AG09319 (cell line): ENCODE measurements at places on chromosomes 3 and 15.

DNA sequence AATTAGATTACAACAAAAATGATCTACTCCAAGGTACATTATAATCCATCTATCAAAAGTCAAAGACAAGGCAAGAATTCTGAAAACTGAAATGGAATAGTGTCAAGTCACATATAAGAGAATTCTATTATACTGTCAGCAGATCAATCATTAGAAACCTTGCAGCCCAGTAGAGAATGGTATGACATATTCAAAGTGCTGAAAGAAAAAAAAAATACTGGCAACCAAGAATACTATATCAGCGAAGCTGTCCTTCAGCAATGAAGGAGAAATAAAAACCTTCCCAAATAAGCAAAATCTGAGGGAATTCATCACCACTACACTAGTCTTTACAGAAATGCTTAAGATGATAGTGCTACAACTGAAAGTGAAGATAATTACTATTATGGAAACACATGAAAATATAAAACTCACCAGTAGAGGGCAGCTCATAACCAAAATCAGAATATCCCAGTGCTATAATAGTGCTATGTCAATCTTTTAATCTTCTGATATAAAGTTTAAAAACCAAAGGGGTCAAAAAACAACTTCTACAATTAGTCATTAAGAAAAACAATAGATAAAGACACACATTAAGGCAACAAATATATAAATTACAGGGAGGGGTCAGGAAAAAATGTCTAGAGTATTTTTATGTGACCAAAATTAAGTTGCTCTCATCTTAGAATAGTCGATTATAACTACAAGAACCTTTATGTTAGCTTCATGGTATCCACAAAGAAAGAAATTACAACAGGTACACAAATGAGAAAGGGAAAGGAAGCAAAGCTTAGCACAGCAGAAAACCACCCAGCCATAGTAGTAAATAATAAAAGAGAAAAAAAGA lies 190.7 kb upstream of the CNTN6 start:
- DNase-seq: no peak

- no peak for DNase-seq
Observed at GRCh38 chr15:60634815-60635214, 155.9 kb upstream of the ICE2 start.

GRCh38 chr3:124201786-124202185 lies 209.9 kb upstream of the ROPN1 start:
- DNase-seq: no peak

DNA sequence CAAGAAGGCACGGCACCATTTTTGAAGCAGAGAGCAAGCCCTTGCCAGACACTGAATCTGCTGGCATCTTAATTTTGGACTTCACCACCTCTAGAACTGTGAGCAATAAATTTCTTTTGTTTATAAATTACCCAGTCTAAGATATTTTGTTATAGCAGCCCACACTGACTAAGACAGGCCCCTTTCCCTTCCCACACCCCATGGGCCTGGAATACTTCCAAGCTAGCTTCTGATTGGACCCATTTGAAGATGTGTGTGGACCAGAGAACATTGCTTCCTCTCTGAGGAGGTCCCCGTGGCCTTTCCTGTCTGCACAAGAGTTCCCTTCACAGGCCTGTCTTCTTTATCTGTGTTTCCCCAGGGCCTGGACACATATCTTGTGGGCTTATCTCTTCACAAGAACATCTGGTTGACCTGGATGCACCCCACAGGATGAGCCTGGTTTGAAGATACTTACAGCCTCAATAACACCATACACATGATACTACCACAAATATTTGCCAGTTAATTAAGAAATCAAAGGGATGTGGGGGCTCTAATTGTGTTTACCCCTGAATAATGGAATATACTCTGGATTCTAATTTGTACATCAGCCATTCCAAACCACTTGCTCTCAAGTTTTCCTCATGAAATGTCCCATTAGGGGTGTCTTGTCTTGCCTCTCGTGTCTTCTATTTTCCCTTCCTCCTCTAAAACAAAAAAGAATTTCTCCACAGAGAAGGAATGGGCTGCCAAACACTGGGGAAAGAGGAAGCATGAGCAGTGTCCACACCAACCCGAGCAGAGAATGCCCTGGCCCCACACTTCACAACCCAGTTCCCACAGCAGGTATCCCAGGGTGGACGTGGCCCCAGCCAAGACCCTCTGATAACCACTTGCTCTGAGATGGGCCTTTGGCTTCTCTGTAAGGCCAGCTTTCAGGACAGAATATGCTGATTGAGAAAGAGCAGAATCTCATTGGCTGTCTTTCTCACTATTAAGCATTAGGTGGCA lies 42.5 kb downstream of the GLB1 start:
- no peak for DNase-seq

DNA sequence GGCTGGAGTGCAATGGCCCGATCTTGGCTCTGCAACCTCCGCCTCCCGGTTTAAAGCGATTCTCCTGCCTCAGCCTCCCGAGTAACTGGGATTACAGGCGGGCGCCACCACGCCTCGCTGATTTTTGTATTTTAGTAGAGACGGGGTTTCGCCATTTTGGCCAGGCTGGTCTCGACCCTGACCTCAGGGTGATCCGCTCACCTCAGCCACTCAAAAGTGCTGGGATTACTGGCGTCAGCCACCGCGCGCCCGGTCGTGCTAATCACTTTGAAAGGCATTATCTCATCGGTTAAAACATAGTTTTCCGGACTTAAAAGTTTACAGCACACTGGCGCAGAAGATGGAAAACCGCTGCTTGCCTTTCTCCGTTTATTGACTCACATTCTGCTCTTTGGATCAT lies 27.6 kb upstream of the MTHFS start:
- no peak for DNase-seq

DNA sequence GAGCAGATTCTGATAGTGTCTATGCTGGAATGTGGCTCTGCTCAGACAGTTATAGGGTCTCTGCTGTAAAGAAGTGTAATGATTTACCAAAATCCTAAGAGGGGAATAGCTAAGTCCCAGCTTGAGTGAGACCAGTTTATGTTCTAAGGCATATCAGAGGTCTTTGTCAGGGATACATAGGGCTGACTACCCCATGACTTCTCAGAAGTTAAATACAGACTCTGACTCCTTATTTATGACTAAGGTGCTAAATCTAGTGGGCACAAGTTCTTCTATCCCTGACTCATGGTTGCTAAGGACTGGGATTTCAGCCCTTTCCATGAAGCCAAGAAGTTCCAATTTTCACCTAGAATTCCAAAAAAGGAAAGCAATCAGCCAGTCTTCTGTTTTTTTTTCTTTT lies 192.6 kb upstream of the POU1F1 start:
- DNase-seq: no peak

DNA sequence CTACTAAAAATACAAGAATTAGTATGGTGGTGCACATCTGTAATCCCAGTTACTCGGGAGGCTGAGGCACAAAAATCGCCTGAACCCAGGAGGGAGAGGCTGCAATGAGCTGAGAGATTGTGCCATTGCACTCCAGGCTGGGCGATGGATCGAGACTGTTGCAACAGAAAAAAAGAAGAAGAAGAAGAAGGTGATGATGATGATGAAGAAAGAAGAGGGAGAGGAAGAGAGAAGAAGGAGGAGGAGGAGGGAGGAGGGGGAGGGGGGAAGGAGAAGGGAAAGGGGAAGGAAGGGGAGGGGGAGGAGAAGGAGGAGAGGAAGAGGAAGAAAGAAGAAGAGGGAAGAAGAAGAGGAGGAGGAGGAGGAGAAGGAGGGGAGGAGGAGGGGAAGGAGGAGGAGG lies 33.2 kb upstream of the ZNF710 start:
- no peak for DNase-seq

DNA sequence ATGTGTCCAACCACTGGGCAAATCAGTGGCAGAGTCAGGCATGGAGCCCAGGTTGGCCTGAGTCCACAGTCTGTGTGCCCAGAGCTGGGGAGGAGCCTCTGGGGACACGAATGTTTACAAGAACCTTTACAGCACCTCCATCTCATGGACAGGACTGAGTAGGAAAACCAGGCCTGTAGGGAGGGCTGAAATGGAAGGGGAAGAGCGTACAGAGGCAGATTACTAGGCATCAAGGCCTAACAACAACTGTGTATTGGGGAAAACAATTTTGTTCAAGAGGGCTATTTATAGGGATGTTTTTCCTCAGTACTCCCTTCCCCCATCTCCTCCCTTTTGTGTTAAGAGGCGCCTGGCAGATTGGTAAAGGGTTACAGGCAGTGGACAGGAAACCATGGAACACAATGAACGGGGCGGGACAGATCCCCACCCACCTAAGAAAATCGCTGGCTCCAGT lies 15.1 kb upstream of the ARHGAP31 start:
- no peak for DNase-seq

DNA sequence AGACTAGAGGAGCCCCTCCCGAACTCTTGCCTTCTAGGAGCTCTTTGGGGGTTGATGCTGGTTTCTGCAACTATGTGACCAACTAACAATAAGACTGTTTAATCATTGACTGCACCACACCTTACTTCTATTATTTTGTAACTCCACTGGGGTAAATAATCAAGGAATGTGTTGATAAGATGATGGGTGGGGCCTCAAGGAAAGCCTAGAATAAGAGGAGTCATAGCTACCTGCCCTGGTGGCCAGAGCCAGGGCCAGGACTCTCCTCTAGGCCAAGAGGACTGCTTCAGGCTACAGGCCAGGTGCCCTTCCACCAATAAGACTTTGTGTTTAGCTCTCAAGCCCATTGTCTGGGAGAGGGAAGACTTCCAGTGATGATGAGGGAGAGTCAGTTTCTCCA lies 41.2 kb upstream of the PIAS1 start:
- no peak for DNase-seq

DNA sequence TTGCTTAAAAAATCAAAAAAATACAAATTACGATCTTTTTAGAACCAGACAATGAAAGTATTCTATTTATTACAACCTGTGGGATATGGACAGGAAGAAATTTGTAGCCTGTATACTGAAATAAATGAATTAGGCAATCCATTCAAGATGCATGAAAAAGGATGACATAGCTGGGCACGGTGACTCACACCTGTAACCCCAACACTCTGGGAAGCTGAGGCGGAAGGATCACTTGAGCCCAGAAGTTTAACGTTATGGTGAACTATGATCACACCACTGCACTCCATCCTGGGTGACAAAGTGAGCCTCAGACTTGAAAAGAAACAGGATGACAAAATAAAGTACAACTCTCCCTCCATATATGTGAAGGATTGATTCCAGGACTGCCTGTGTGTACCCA lies 74.1 kb downstream of the MSL2 start:
- DNase-seq: no peak

DNA sequence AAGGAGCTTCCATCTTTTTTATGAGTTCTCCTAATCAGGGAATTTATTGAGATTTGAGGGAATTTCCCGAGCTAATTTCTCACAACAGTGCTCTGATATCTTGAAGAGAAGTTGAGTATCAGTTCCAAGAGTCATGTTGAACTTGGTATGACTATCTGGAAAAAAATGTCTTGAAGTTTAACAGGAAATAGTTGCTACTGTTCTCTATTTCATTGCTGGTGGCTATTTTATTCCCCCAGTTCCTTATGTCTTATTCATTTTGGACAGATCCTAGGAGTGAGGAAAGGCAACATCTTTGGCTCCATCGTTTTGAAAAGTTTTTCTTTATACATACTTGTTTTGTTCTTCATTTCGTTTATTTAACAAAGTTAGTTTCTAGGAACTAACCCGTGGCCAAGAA lies 307.8 kb upstream of the AGTR1 start:
- DNase-seq: no peak

GRCh38 chr15:67506775-67507747 lies 13.9 kb upstream of the C15orf61 start:
- no peak for DNase-seq

DNA sequence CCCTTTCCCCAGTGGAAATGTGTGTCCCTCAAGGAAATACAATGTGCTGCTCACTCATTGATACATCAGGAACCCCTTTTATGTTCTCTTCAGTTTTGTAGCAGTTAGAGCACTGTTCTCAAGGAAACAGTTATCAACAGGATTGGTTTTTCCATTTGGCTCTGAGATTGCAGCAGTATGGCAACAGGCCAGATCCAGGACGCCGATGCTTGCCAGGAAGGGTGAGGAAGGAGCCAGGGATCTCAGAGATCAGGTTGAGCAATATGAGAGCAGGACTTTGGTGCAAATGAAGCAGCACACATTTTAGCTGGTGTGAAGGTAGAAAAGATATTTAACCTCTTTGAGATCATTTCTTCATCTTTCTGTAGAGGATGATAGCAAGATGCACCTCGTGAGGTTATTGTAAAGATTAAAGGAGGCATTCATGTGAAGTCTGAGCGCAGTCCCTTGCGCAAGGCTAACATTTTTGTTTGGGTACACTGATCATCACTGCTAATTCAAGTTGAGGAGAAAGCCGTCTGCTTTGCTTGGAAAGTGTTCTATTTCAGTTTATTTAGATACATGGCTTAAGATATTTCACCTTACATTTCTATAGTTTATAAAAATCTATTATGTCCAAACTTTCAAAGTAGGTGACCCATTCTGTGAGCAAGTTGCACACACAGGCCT lies 68.5 kb downstream of the KCNH8 start:
- no peak for DNase-seq

- DNase-seq: no peak
Observed at GRCh38 chr3:128781164-128781563, 55.2 kb downstream of the RAB7A start.

DNA sequence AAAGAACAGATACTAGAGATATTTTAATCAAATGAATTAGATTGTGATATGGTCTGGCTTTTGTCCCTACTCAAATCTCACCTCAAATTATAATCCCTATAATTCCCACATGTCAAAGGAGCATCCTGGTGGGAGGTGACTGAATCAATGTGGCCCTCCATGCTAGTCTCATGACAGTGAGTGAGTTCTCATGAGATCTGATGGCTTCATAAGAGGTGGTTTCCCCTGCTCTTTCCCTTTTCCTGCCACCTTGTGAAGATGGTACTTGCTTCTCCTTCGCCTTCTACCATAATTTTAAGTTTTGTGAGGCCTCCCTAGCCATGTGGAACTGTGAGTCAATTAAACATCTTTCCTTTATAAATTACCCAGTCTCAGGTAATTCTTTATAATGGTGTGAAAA lies 82.8 kb downstream of the FAIM start:
- no peak for DNase-seq

- no peak for DNase-seq
Observed at GRCh38 chr3:78785004-78785403, 982.8 kb downstream of the ROBO1 start.

DNA sequence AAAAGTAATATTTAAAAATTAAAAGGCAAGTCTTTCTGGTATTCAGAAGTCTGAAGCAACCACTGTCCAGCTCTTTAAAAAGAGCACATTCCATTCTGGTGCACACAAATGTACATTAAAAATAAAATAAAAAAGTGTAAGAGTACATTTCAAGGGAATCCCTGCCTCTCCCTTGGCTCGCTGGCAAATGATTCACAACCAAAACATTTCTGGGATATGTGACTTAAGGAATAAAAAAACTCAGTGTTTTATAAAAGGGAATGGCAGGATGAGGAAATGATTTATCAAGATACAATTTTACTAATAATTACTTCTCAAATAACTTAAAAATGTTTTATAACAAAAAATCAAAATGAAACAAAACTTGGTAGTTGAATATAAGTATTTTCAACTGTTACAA lies 23.8 kb upstream of the ANXA2 start:
- no peak for DNase-seq
